ENCODE measurements at places on chromosomes 5 and 9.

GRCh38 chr9:86521977-86522376 is 167.8 kb upstream of the TUT7 start:
- DNase-seq = no peak

DNA sequence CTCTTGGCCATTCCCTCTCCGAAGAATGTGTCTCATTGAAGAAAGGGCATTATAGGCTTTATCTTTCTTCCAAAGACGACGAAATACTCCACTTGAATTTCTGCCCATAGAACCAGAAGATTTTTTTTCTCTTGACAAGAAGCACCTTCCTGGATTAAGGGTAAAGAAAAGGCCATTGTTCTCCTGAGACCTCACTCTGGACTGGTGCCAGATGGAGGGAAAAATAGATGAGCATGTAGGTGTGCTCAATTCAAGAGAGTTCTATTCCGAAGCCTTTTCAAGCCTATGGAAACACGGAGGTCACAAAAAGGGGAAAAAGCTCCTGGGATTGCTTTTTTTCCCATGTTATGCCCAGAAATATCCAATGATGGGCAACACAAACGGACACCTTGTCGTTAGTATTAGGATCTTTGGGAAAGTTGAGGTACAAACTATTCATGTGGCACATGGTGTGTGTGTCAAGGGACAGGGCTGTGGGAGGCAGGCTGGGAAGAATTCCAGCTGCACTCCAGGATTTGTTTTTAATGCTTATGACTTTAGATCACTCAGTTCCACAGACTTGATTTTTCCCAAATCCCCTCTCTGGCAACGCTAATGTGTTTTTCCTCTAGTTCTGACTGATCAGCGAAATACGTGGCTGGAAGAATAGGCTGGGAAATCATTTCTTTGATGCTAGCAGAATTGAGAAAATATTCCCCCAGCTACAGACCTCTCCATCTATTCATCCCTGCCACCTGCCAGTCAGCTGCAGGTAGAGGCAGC is 89.9 kb downstream of the SIL1 start:
- DNase-seq = no peak

DNA sequence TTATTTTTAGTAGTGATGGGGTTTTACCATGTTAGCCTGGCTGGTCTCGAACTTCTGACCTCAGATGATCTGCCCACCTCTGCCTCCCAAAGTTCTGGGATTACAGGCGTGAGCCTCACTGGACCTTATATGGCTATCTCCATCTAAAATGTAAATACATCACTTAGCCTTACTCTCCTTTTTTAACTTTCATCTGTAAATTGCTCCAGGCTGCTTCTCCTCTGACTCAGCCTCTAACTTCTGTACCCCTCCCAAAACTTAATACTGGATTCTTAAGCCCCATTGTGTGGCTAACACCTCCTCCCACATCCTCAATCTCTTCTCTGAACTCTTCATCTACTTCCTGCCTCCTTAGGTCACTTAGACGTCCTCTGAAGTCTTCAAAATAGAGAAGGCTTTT is 4.0 kb downstream of the SNX30 start:
- DNase-seq = no peak

DNA sequence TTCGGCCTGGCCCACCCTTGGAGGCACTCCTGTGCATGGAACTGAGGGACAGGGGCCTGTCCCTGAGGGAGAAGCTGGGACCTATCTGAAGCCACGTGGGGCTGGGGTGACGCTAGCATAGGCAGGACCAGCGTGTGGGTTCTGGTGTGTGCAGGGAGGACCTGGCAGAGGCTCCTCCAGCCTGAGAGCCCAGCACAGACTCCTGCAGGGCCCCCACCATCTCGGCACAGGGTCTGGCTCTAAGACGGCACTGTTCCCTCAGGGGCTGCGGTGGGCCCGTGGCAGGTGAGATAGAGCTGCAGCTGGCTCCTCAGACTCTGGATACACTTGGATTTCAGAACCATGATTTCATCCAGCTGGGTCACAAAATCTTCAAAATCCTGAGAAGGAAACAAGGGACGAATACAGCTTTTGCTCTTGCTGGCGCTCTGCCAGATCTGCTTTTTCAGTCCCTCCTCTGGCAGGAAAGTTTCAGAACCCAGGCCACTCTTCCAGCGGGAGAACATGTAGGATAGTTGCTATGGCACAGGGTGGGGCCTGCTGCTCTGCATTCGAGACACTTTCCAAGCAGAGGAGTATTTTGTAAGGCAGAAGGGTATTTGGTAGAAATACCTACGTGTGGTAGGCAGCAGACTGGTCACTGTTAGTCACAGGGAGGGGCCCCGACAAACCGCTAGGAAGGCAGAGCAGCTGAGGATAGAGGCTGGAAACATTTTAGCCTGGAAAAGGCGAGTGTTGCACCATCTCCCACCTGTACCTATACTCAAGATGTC is 74.7 kb downstream of the KIF24 start:
- DNase-seq = no peak

- DNase-seq = no peak
These were observed 14.2 kb upstream of the MXD3 start for GRCh38 chr5:177325868-177326381.

DNA sequence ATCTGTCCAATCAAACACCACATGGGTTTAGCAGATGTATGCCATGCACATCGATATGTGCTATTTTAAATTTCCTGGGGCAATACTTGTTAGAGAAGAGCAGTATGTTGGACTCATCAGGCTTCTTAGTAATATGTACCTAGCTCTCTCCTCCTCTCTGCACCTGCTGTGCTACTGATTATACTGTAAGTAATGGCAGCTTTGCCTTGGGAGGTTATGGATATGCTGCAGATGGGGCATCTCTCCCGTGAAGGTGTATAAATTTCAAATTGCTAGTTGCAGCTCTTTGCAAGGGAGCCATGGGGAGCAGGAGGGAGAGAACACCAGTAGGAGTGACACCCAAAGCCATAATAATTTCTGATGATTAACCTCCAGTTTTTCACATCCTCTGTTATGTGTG is 101.5 kb downstream of the SPATA31D1 start:
- no peak for DNase-seq

GRCh38 chr5:154788212-154788611 is 33.0 kb downstream of the LARP1 start:
- DNase-seq = no peak

GRCh38 chr5:77145666-77146065 is 58.6 kb upstream of the ZBED3 start:
- DNase-seq = no peak

DNA sequence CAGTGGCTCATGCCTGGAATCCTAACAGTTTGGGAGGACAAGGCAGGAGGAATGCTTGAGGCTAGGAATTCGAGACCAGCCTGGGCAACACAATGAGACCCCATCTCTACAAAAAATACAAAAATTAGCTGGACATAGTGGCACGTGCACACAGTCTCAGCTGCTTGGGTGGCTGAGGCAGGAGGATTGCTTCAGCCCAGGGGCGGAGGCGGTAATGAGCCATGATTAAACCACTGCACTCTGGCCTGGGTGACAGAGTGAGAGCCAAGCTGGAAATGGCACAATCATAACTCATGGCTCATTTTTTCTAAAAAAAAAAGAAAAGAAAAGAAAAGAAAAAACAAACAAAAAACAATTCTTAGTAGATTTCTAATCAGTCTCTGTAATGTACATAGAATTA is 446.2 kb downstream of the ELAVL2 start:
- DNase-seq = no peak

GRCh38 chr5:164224772-164225171 is 719.4 kb downstream of the MAT2B start:
- no peak for DNase-seq

DNA sequence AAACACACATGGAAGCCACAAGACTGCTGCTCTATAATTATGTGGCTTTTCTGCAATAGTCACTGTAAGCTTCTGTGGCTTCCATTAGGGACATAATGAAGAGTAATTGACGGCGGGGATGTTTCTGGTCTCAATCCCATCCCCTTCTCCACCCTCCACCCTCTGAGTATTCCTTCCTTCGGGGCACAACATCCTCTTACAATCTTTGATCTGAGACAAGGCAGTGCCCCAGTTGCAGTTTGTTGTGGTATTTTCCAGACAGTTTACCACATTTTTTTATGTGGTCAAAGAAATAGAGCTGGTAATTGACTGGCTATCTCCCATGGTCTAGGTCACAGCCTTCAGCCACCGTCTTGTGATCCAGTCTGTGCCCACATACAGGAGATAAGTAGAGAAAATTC is 277.7 kb downstream of the NR2F1-AS1 start:
- no peak for DNase-seq

DNA sequence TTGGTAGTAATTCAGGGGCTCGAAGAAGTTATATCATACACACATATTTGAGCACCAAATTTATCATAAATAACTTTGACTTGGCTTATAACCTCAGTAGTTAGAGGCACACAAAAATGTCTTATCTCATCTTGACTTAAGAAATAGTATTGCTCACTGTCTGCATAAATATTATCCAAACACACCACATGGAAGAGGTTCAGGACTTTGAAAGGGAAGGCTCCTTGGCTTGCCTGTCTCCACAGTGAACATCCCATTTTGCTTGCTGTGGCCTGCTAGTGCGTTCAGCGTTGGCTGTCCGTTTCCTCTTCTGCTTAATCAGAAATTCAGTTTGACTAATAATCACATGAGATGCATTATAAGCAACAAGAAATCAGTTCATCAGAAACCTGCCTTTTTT is 13.9 kb downstream of the GRXCR2 start:
- no peak for DNase-seq

DNA sequence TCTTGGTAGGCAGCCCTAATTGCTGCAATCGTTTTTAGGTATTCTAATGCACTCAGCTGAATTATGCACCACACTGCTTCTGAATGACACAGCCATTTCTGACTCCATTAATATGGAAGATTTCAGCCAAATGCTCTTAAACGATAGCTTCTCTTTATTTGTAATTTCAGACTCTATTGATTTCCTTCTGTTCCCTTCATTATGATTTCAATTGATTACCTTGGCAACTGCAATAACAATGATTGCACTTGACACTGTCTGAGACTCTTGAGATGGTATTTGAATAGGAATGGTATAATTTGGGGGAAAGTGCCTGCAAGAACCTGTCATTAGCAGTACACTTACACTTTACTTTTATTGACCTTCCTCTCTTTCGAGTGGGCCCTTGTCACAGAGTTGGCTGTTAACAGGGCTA is 296.1 kb upstream of the DMAC1 start:
- no peak for DNase-seq

- DNase-seq = no peak
These were observed 22.1 kb downstream of the FAM163B start for GRCh38 chr9:133587051-133587450.

DNA sequence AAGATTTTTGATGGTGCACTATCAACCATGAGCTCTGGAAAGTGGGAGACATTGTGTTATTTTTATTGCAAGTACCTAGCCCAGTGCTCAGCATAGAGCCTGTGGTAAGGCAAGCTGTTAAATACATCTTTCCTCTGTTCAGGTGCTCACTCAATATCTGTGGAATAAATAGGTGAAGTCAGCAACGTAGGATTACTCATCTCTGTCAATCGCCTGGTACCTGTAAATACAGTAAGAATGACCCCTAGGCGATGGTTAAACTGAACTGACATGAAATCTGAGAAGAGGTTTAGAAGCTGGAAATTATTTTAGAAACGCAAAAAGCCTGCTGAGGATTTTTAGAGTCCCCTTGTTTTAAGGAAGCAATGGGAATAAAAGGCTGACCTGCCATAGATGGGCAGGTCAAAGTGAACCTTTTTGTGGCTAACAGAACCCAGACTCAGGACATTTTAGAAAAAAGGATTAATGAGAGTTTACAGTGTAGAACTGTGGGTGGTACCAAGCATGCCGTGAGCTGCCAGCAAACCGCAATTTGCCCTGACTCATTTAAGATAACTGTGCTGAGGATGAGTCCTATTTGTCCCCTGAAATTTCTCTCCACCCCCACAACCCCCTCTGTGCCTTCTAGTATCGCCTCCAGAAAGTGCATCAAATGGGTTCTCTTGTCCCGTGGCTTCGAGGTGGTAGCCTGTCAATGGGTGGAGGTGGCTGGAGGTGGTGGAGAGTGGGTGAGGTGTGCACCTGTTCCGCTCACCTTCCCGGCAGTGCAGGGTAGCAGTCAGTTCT is 375.1 kb downstream of the MED10 start:
- DNase-seq = no peak

- DNase-seq = no peak
These were observed 4.9 kb upstream of the AMACR start for GRCh38 chr5:34012791-34013190.

DNA sequence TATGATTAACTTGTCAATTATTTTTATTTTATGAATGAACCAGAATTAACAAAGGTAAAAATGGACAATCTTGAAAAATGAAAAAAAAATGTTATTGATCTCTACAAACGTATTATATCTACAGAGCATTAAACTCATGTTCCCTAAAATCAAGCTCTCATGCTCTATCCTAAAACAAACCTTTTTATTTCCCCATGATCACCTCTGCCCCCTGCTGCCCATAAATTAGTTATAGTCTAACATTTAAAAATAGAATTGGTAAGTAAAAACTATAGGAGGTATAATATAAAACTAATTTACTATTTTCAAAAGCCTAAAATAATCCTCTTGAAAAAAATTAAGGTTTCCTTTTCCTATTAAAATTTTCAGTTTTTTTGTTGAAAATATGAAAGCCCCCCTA is 168.0 kb upstream of the POU5F2 start:
- DNase-seq = no peak

DNA sequence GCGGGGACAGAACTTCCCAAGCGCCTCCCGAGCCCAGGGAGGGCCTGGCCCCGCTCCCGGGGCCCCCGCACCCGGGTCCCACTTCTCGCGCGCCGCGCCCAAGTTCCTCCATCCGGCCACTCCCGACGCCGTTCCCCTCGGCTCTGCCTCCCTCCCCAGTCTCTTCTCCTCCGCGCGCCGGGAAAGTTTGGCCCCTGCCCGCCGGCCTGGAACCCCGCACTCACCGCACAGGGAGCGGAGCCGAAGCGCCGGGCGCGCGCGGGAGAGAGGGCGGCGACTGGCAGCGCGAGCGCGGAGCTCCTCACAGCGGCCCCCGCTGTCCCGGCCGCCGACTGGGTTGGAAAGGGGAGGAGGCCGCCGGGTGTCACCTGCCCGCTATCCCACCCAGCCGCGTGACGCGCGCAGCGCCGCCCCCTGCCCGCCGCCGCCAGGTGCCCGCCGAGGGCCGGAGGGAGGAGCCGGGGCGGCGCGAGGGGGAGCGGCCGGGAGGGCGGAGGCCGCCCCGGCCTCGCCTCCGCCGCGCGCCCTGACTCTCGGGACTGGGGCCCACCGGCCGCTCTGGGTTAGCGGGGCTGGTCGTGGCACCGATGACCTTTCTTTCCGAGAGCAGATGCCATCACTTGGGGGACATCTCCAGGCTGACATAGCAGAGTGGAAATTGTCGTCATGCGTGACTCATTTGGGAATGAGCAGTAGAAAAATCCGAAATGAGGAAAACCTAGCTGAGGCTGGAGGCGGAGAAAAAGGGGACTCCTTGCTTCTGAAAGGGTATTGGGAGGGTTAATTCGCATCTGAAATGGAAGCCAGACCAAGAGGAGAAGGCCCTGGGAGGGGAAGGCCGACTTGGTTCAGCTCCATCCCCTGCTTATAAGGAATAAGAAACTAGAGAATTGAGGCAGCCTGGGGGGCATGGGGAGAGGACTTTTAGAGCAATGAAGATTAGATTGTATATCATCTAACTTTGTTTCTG is at the start of gene ELOVL7:
Gene ELOVL7, minus strand, starts transcription at position 334 of the 970 bp plus-strand sequence. CDS start 56,872 bp downstream, outside the sequence.
- no peak for DNase-seq

- no peak for DNase-seq
These were observed 77.0 kb downstream of the SIL1 start for GRCh38 chr5:139121120-139121519.

All from stimulated activated CD4-positive, alpha-beta T cell treated with anti-CD3 and anti-CD28 coated beads, Interleukin-15, amount 100 ng/mL, for 1 hour (primary cell).